Lung (tissue), 17 donors: ENCODE measurements at places on chromosomes 3 and 15. TPM values are rescaled to one million over a fixed set of nuclear protein-coding genes. Genes with fewer than 3 reads are reported as not detected.
A peak's percentile ranks its signal among the peaks of the same experiment; 100 is the strongest.

IL5RA gene
- polyA plus RNA-seq, result 1.1 TPM

EPHA6 gene
- polyA plus RNA-seq, result not detected

PLSCR5 gene
- not detected for polyA plus RNA-seq

GRCh38 chr3:174125267-174125824 lies 727.8 kb downstream of the NLGN1 start:
- no peaks in the 10 kb centered on the region for H3K36me3 ChIP-seq
- no peaks in the 10 kb centered on the region for H3K4me1 ChIP-seq
- H3K27me3 ChIP-seq, result no peaks in the 10 kb centered on the region
- no peak overlapping the region for H3K27ac ChIP-seq
- DNase-seq, result no peak
- H3K4me3 ChIP-seq, result no peak overlapping the region

DNA sequence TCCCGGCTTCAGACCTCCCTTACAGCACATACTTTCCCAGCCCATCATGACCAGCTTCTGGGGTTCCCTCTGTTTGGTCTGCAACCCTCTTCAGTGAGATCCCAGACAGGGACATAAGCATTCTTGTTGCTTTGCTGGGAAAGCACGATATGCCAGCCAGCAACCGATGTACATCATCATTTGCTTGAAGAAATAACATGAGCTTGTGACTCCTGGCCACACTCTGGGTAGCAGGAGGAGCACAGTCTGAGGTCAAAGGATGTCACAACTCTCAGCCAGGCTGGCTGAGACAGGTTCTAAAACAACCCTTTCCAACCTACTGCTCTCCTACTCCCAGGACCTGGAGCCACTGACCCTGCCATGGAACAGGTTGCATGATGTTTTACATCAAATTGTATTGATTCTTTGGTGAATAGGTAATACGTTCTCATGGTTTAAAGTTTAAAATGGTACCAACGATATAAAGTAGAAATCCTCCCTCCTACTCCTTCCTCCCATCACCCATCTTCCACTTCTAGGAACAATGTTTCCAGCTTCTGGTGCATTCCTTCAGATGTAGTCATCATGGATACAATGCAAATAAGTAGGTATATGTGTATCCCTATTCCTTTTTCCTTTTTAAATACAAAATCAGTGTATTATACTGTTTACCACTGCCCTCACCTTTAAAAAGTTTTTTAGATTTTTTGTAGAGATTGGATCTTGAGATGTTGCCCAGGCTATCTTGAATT lies 190.3 kb downstream of the OPA1 start:
- no peaks in the 10 kb centered on the region for H3K36me3 ChIP-seq
- H3K4me3 ChIP-seq, result no peak overlapping the region
- peaks cover 14% of the 10 kb centered on the region for H3K4me1 ChIP-seq
- H3K27ac ChIP-seq, result no peak overlapping the region
- no peak for DNase-seq
- no peaks in the 10 kb centered on the region for H3K27me3 ChIP-seq

DNA sequence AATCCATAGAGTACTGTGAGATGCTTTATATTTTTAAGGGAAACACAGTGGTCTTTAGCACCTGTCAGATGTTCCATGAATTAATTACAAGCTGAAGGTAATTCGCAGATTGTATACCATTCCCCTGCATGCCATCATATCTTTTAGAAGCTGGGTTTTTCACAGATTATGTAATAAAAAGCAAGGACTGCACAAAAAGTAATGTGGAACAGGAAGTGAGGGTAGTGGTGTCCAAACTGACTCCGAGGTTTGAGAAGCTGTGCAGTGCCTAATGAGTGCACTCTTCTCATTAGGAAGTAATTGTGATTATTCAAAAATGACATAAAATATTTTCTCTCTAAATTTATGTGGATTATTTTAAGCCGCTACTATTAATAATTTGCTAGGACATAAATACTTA lies 123.2 kb downstream of the GOLIM4 start:
- no peaks in the 10 kb centered on the region for H3K36me3 ChIP-seq
- H3K4me3 ChIP-seq, result no peak overlapping the region
- no peak for DNase-seq
- H3K27me3 ChIP-seq, result no peaks in the 10 kb centered on the region
- no peaks in the 10 kb centered on the region for H3K4me1 ChIP-seq
- no peak overlapping the region for H3K27ac ChIP-seq

DNA sequence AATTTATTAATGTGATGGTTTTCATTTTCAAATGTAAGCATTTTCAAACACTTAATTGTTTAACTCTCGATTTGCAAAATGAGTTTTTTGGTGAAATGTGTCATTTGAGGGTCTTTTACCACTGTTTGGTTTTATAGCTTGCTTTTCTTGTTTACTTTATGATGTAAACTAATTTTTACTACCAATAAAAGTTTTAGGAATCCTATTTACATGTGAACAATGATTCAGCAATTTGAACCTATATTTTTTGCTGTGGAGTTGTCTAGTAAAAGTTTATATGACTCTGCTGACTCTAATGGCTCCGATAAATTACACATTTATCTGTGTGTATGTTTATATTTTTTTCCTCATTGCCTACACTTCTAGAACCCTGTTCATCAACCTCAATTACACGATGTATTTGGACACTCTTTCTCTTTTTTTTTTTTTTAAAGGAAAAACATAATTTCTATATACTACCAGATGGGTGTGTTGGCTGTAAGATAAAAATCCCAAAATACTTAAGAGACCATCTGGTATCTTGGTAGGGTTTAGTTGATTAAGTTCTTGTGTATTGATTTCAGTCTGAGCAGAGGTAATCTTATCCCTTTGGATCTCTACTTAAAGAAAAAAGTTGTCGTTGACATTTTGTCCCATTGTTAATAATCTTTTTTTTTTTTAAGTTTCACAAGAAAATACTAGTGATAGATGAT lies 89.5 kb downstream of the PTPRG start:
- H3K36me3 ChIP-seq, result no peaks in the 10 kb centered on the region
- no peak for DNase-seq
- peaks cover 8% of the 10 kb centered on the region for H3K4me1 ChIP-seq
- no peak overlapping the region for H3K4me3 ChIP-seq
- H3K27me3 ChIP-seq, result no peaks in the 10 kb centered on the region
- no peak overlapping the region for H3K27ac ChIP-seq

DNA sequence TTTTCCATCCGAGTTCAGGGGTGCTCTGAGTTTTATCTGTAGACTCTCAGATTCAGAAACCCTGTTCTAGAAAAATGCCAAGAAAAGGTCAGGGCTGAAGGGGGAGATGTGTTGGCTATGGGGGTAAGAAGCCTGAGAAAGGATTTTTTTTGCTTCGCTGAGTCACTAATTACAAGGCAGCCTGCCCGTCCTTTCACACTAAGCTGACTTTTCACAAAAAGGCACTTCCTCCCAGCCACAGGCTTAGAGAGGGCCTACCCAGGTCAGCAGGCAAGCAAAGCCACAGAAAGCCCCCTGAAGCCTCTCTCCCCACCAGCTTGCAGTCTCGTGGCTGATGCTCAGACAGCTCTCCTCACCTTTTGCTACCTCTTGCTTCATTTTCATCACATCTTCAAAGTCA lies 192.6 kb upstream of the PRICKLE2 start:
- no peaks in the 10 kb centered on the region for H3K36me3 ChIP-seq
- DNase-seq, result no peak
- H3K4me3 ChIP-seq, result no peak overlapping the region
- no peak overlapping the region for H3K27ac ChIP-seq
- H3K4me1 ChIP-seq, result no peaks in the 10 kb centered on the region
- H3K27me3 ChIP-seq, result no peaks in the 10 kb centered on the region

DNA sequence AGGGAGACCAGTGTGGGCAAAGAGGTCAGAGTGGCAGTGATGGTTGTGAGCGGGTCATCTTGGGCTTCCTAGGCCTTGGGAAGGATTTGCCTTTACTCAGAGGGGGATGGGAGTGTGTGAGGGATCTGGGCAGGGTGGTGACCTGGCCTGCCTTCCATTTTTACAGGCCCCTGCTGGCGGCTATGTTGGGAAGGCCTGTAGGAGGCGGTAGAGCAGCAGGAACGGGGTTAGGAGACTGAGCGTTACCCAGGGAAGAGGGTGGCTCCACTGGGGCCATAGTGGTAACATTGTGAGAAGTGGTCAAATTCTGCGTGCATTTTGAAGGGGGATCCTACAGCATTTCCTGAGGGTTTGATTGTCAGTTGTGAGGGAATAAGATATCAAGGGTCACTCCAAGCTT lies 307.3 kb upstream of the CTDSPL start:
- no peak overlapping the region for H3K27ac ChIP-seq
- no peaks in the 10 kb centered on the region for H3K27me3 ChIP-seq
- H3K36me3 ChIP-seq, result no peaks in the 10 kb centered on the region
- no peaks in the 10 kb centered on the region for H3K4me1 ChIP-seq
- no peak overlapping the region for H3K4me3 ChIP-seq

- H3K27ac ChIP-seq, result no peak overlapping the region
- no peak overlapping the region for H3K4me3 ChIP-seq
- no peaks in the 10 kb centered on the region for H3K4me1 ChIP-seq
- no peaks in the 10 kb centered on the region for H3K36me3 ChIP-seq
Measured at GRCh38 chr3:177569193-177569592, 371.9 kb upstream of the TBL1XR1 start.

DNA sequence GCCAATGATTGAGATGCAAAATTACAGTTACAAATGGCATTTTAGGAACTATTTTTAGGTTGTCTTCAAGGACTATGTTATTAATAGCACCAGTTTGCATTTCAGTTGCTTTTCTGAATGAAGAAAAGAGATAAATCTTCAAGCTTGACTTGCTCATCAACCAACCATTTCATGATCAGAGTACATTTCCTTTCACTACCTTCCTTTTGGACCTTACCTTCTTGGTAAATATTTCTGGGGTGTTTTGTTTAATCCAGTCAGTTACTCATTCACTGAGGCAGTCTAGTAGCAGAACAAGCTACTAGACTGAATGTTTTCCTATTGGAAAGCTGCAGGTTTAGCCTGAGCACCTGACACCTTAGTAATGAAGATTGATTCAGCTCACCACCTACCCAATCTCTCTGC lies 8.2 kb downstream of the SLC27A2 start:
- H3K27me3 ChIP-seq, result no peaks in the 10 kb centered on the region
- no peaks in the 10 kb centered on the region for H3K36me3 ChIP-seq
- no peaks in the 10 kb centered on the region for H3K4me1 ChIP-seq
- no peak for DNase-seq

GRCh38 chr15:72781631-72782030 lies 1.9 kb downstream of the ADPGK start:
- H3K27ac ChIP-seq, result no peak overlapping the region
- DNase-seq, result no peak
- peaks cover 26% of the 10 kb centered on the region for H3K4me1 ChIP-seq
- no peaks in the 10 kb centered on the region for H3K36me3 ChIP-seq
- no peaks in the 10 kb centered on the region for H3K27me3 ChIP-seq

GRCh38 chr3:53259427-53260259 lies 3.8 kb upstream of the TKT start:
- H3K36me3 ChIP-seq, result no peaks in the 10 kb centered on the region
- H3K27ac ChIP-seq, result peak overlapping the region; percentile 36
- DNase-seq, result peak; percentile 80
- H3K4me3 ChIP-seq, result no peak overlapping the region
- no peaks in the 10 kb centered on the region for H3K27me3 ChIP-seq
- H3K4me1 ChIP-seq, result no peaks in the 10 kb centered on the region

DNA sequence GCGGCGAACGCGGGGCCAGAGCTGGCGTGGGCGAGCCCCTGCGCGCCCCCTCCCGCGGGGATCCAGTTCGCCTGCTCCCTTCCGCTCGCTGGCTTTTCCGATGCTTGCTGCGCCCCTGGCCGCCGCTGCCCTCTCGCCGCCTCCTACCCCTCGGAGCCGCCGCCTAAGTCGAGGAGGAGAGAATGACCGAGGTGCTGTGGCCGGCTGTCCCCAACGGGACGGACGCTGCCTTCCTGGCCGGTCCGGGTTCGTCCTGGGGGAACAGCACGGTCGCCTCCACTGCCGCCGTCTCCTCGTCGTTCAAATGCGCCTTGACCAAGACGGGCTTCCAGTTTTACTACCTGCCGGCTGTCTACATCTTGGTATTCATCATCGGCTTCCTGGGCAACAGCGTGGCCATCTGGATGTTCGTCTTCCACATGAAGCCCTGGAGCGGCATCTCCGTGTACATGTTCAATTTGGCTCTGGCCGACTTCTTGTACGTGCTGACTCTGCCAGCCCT lies 721 bp downstream of the P2RY1 start:
- H3K27me3 ChIP-seq, result no peaks in the 10 kb centered on the region
- H3K36me3 ChIP-seq, result no peaks in the 10 kb centered on the region
- peak overlapping the region; percentile 71 for H3K4me3 ChIP-seq
- peak overlapping the region; percentile 92 for H3K27ac ChIP-seq

GRCh38 chr15:71350622-71351378 lies 235.5 kb downstream of the THSD4 start:
- no peaks in the 10 kb centered on the region for H3K36me3 ChIP-seq
- no peak for DNase-seq
- no peak overlapping the region for H3K4me3 ChIP-seq
- H3K27ac ChIP-seq, result no peak overlapping the region

DNA sequence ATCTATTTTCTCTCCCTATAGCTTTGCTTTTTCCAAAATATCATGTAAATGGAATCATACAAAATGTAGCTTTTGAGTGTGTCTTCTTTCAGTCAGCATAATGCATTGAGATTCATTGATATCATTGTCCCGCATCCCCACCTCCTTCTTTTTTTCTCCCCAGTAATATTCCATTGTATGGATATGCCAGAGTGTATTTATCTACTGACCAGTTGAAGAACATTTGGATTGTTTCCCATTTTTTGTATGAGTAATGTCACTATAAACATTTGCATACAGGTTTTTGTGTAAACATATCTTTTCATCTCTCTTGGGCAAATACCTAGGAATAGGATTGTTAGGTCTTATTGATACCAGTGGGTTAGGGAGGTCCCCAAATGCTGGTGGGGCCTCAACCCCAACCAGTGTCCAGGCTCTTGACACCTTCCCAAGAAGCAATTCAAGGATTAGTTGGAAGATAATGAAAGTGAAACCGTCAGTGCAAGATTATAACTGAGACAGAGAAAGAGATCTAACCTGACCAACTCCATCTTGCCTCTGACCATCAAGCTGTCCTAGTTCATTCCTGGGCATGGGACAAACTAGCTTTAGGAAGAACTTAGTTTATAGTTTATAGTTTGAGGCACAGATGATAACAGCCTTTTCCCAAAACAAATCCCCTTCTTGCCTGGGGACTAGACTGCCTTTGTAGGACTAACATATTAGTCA lies 7.4 kb upstream of the SLC33A1 start:
- no peak overlapping the region for H3K4me3 ChIP-seq
- no peak for DNase-seq
- H3K4me1 ChIP-seq, result no peaks in the 10 kb centered on the region
- no peak overlapping the region for H3K27ac ChIP-seq

DNA sequence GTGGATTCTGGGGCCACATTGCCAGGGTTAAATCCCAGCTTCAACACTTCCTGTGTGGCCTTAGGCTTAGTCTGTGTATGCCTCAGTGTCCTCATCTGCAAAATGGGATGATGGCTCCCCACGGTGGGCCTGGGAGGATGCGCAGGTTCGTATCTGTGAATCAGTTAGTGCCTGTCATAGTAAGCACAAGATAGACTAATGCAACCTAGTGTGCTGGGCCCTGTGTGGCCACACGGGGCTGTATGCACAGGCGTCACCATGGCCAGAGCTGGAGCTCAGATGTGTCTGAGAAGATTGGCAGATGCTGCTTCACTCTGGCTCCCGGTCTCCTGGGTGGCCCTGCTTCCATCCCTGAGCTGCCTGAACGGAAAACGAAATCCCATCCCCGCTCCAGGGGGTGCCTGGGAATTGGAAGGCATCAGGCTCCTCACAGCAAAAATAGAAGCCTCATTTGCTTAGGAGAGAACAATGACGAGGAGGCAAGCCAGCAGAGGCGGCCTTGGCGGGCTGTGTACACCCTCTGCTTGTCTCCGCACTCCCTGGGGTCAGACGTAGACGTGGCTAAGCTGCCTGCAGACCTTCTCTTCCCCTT lies 103.6 kb downstream of the APBA2 start:
- peaks cover 30% of the 10 kb centered on the region for H3K4me1 ChIP-seq
- no peak overlapping the region for H3K4me3 ChIP-seq
- peak; percentile 71 for DNase-seq
- H3K36me3 ChIP-seq, result no peaks in the 10 kb centered on the region
